Stomach (tissue), 19 donors: ENCODE measurements at places on chromosomes 2 and 18.
A peak's percentile ranks its signal among the peaks of the same experiment; 100 is the strongest.

GRCh38 chr2:53600815-53601214, 166.8 kb upstream of the CHAC2 start:
- DNase-seq = no peak

DNA sequence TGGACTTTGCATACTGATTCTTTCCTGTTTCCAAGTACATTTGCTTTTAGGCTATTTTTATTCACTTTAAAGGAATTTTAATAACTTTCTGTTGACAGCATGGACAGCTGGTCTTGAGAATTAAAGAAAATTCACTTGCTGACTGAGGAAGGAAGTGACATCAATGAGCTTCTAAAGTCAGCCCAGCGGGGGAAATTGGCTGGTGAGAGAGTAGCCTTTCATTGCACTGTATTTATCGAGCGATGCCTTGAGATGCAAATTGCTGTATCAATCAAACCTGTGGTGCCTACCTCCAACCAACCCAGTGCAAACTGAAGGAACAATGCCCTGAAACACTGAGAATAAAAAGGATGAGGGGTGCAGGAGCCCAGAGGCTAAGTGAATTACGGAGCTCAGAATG, 91.4 kb upstream of the AQP4 start:
- DNase-seq = no peak

- DNase-seq = peak; percentile 69
Observed at GRCh38 chr2:73685764-73686438, 43.7 kb upstream of the NAT8 start.

DNA sequence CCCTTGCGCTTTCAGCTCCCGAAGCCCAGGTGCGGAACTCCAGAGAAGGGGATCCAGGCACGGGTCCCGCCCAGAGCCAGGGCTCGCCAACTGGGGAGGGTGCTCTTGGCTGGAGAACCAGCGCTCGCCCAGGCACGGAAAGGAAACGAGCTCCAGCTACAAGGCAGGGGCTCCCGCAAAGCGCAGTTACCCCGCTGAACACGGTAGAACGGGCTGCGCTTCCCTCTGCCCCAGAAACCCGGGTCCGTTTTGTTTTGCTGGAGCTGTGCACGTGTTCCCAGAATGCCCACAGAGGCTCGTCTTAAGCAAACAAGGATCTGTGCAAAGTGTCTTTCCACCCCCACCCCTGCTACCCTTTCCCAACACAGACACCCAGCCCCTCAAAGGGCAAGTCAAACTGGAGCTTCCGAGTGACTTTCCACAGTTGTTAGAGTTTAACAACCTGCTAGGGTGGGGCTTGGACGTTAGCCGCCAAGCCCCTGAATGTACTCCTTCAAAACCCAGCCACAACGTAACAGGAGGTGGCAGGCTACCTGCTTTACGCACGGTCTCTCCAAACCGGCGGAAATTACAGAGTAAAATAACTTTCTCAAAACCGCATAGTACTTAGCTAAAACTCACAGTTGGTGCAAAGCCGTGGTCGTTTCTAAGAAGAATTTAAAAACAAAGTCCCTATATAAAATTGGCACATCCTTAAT, 775 bp downstream of the RNF125 start:
- peak; percentile 78 for DNase-seq

DNA sequence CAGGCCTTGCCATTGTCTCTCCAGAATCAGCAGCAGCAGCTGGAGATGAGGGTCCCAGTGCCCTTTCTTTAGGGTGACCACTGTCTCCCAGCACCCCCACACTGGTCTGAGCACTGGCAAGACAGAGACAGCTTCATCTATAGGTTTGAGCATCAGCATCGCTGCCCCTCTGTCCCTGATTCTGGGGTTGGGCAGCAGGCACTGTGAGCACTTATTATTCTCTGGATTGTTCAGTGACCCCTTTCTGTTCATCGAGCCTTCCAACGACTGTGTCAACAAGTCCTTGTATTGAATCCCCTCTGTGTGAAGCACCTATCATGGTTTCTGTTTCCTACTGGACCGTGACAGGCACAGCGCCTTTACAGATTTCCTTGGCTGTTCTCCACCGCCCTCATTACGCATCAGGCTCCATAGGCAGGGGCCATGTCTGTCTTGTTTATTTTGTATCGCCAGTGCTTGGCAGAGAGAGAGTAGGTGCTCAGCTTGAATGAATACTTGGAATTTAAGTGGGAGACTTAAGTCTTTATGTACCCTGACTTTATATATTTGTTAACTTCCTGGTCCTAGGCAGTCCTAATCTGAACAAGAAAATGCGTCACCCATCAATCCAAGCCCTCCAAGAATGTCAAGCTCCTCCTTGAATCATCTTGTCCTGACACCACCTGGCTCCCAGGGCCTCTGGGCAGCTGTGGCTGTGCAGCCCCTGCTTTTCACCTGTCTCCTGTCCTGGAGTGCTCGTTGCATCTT, 11.4 kb downstream of the MALL start:
- no peak for DNase-seq

- DNase-seq = peak; percentile 32
Observed at GRCh38 chr2:232388324-232388891, 9.9 kb downstream of the ALPP start.

GRCh38 chr18:73136134-73136533, 268.3 kb upstream of the NETO1 start:
- DNase-seq = no peak

GRCh38 chr2:46827274-46828134, 88.1 kb downstream of the MCFD2 start:
- no peak for DNase-seq

DNA sequence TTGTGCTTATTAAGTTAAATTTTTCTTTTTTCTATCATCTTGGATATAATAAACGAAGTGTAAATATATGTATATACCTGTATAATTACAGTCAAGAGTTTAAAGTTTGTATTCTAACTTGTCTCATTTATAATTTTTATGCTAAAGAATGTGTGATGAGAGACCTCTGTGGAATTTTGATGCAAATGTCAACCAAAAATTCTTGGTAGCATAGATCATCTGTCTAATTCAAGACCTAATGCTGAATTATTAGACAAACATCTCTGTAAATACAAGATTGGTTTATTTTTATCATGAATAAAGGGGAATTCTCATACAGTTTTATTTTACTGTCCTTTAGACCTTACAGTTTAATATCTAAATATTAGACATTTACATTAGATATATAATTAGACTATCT, 149.2 kb upstream of the VWC2L start:
- DNase-seq = no peak

DNA sequence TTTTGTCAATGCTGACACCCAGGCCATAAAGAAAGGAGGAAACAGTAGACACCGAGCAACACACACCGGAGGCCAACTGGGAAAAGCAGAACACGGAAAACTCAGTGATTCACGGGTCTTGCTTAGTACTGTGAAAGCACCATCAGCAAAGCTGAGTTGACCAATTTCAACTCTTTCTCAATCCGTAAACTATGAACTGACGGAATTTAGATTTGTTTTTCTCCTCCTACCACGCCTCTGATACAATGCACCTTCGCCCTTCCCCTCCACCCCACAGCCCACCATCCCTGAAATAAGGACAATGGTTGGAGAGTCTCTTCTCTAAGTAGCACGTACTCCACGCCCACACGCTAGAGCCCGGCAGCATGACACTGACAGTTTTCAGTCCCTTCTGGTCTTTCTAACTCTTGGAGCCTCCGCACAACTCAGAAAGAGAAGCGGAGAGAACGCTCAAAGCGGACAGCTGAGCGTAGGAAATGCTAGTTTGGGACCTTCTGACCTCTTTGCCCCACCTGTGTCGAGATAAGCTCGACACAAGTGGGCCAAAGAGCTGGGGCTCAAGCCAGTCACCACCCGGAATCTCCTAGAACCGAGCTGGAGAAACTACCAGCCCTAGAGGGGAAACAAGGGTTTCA, 669 bp downstream of the LNPK start:
- DNase-seq = peak; percentile 77

- DNase-seq = no peak
Observed at GRCh38 chr2:15243762-15244161, 317.4 kb downstream of the NBAS start.

GRCh38 chr2:101698844-101699754, 1.6 kb downstream of the MAP4K4 start:
- DNase-seq = no peak

DNA sequence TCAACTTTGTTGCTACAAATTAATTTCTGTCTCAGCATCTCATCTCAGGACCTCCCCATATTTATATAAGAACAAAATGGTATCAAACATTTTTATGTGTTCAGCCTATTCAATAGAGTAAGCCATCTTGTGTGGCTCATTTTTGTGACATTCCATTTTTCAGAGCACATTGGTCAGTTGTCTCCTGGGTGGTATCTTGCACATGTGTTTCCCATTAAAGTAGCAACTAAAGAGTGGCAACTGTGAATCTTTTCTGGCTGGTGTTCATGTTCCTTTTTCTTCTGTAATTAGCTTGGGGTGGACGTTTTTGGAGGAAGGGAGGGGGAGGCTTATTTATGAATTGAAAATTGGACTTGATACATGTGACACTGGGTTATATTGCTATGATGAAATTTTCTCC, 45.4 kb upstream of the EFEMP1 start:
- DNase-seq = no peak

GRCh38 chr2:222300726-222301052, 1.9 kb upstream of the PAX3 start:
- DNase-seq = no peak

DNA sequence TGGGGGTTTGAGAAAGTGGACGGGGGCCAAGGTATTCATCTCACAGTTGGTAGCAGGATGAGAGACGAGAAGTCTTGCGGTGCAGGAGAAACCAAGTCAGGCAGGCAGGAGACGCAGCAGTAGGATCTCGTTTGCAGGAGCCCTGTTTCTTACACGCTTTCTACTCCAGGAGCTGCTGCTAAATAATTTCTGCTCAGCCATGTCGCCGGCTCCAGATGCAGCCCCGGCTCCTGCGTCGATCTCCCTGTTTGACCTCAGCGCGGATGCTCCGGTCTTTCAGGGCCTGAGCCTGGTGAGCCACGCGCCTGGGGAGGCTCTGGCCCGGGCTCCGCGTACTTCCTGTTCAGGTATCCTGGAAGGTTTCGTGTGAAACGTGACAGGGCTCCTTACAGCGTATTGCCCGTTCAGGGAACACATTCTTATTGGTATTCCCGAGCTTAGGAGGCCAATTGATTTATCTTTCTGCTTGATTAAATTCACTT, 494 bp downstream of the ANKZF1 start:
- DNase-seq = peak; percentile 87

DNA sequence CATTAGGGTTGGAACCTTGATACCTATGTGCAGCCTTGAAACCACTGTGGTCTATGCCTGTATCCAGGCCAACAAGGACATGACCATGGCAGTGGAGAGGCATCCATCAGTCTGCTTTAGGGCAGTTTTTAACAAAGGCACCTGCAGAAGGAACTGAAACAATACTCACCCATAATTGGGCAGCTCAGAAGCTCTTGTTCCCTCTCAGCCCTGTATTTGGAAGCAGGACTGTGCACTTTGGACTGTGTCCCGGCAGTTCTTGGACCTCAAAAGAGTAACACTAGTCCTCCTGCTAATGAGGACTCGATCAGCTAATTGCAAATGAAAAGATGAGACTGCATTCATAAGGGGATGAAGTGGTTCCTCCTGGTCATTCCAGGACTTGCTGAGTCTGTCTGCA, 500.2 kb upstream of the TNP1 start:
- no peak for DNase-seq

DNA sequence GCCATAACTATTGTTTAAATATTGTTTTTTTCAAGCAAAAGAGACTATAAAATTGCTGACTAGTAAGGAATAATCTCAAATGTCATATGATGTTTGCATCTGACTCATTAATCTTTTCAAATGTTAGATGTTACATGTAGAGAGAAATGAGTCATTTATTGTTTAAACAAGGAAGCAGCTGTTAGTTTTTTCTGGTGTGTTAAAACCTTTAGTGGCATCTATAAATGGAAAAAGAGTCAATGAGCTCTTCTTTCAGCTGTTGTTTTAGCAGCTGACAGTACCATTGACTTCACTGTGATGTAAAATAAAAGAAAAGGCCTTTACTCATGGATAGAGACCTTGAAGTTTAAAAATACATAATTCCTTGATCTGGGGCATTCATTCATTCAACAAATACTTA, 1.8 kb upstream of the KLHL41 start:
- DNase-seq = peak; percentile 38

DNA sequence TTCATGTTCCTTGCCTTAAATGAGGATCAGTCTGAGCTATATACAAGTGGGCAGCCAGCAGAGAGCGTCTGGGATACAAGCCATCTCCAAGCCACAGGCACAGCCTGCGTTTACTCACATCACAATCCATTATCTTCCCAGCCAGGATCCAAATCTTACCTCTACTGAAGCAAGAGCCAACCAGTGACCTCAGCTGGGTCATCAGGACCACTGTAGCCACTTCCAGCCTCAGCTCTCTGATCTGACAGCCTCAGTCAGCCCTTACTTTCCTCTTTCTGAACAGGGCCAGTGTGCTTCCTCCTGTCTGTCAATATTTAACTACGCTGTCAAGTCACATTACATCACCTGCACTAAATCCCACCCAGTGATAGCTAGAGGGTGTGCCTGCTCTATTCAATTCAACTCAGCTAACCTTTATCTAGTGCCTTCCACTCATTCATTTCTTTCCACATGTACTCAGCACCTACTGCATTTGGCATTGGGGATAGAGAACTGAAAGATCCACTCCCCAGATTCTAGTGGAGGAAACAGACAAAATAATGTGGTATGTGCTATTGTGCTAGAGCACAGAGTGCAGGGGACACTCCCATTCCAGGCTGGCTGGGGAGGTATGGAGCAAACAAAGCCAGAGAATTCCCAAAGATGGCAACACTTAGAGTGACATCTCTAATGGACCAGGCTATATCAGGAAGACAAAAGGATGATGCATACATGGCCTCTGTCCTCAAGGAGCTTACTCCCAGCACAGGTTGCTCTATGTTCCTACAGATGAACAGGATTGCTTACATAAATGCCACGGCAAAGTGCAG, 146.5 kb downstream of the NCKAP5 start:
- peak; percentile 77 for DNase-seq

- peak; percentile 60 for DNase-seq
Observed at GRCh38 chr2:238438856-238439849, 12.4 kb downstream of the ASB1 start.

GRCh38 chr2:197239434-197239833, 71.1 kb downstream of the ANKRD44 start:
- no peak for DNase-seq
